ENCODE measurements at places on chromosomes 4 and X. TPM values are rescaled to one million over a fixed set of nuclear protein-coding genes. Genes with fewer than 3 reads are reported as not detected.

STS gene
- 8.2 TPM for total RNA-seq

HNRNPD gene
- 110 TPM for total RNA-seq

GRCh38 chrX:4963432-4963831 is 1250.0 kb upstream of the PRKX start:
- DNase-seq, result no peak

DNA sequence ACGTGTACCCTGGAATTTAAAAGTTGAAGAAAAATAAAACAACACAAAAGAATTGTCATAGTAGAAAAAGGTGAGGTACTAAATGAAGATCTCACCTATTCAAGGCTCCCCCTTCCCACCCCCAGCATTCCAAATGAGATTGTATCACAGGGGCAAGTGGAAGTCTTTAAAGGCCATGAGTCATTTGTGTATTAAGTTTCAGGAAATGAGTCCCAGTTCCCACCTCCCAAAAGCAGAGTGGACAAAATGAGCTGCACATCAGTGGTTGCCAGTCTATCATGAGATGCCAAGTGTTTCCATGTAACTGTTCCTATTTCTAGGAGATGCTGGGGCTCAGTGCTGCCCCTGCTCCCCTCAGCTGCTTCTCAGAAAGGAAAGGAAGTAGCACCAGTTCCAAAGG is 20.1 kb downstream of the ARHGEF9 start:
- no peak for DNase-seq
